ENCODE measurements at places on chromosomes 7 and 10.

DNA sequence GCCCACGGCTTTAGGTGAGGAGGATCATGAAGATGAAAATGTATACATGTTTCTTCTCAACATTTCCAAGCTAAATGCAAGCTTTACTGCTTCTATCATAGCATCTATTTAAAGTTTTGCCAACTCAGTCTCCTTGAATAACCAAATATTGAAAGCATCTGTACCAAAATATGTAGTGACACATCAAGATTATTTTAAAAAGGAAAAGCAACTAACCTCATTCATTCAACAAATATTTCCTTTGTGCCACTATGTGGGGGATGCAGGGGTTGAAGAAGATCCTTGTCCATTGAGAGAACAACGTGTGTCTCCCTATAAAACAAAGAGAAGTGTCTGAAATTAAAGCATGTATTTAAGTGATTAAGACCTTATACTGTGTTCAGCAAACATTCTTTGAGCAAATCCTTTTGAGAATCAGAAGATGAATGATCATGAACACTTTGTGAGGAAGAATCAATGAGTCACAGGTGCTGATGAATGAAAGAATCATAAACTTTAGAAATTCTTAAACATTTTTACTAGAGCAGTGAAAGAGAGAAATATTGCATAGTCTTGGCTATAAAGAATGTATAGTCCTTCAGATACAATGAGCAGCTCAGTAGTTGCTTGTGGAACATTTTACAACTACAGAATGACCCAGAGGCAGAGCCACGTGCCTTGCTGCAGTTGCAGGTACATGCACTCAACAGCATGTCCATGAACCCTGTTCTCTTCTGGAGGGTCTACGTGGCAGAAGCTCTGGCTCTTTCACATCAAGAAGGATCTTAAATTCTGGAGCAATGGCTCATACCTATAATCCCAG is 13.9 kb downstream of the TAS2R60 start:
- DNase-seq: no peak

DNA sequence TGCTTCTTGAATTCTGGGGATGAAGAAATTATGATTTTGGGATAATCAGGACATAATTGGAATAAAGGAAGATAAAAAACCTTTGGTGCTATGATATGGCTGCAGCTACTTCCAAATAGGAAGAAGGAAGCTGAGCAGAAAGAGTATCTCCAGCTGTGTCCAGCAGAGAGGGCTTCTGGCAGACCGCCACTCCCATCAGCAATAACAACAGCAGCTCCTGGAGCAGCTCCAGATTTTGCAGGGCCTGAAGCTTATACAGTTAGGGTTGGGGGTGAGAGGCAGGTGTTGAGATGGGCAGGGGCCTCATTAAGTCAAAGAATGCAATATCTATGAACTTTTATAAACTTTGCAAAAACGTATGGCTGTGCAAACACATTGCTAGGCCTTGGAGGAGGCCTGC is 62.3 kb downstream of the C10orf120 start:
- DNase-seq: no peak

DNA sequence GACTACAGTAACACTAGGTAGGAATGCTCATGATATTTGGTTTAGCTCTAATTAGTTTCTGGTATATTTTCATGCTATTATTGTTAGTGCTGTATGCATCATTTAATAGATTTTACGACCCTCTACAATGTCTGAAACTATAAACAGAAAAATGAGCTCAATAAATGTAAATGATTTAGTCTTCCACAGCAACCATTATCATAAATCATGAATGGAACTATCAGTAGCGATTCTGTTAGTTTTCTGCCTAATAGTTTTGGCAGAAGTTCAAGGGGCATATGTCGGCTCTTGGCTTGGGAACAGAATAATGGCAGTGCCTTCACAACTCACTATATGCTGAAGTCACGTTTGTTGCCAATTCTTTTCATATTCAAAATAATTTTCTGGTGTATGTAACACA is 494.8 kb downstream of the PARD3 start:
- no peak for DNase-seq

- DNase-seq: no peak
Observed at GRCh38 chr7:24653316-24654085, 80.2 kb downstream of the PALS2 start.

GRCh38 chr7:15998617-15999016 is 312.1 kb upstream of the MEOX2 start:
- DNase-seq: no peak

DNA sequence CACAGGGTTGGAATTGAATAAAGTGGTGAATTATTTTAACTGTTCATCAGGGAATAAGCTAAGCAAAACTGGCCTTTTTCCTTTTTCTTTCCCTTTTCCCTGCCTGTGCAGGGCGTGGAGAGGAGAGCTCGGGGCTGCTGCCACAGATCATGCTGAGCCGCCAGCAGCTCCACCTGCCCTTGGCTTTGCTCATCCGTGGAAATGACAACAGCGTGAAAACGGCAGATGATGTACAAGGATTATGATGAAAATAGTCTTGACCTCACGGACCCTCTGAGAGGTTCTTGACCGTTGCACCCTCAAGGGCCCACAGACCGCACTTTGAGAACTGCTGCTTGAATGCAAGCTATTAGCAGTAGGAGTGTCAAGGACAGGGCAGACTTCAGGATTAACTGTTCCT is 10.6 kb downstream of the PPP2R2D start:
- no peak for DNase-seq

DNA sequence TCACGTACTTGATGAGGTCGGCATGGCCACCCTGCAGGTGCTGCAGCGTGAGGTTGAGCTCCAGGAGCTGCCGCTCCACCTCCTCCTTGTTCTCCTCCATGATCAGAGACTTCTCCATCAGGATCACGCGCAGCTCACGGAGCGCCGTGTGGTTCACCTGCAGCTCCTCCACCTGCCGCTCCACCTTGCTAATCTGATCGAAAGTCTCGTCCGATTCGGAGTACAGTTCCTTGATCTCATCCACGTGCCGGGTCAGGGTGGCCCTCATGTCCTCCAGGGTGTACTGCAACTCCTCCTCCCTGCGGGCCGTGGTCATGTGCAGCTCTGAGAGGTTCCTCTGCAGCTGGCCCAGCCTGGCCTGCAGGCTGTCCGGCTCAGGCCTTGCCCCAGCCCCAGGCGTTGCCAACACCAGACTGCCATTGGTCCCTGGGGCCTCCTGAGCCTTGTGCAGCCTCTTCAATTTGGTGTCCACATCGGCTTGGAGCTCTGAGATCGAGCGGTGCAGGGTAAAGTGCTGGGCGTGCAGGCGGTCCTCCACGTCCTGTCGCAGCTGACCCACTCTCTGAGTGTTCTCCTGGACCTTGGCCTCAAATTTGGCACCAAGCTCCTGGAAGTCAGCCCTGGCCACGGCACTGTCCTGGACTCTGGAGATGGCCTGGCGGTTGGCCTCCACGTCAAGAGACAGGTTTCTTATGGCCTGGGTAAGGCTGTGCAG is 13.9 kb downstream of the MMRN2 start:
- no peak for DNase-seq

DNA sequence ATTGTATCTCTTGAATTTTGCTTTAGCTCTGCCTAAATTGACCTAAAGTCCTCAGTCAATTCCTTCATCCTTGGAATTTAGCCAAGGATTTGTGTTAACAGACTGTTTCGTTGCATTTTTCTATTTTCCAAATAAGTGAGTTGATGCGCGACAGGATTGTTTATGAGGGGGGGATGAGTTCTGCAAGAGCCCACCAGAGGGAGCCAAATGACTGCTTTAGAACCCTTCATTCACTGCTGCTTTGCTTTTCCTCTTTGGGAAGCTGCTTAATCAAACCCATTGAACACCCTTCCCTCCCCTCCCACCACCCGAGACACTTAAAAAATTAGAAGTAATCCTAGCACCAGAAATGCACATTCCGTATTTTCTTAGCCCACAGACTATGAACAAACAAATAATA is 33.7 kb upstream of the PTF1A start:
- DNase-seq: peak; percentile 76

- no peak for DNase-seq
Observed at GRCh38 chr7:38244516-38244915, 28.9 kb downstream of the TARP start.

GRCh38 chr10:131099028-131099726 is 212.3 kb downstream of the TCERG1L start:
- DNase-seq: no peak

DNA sequence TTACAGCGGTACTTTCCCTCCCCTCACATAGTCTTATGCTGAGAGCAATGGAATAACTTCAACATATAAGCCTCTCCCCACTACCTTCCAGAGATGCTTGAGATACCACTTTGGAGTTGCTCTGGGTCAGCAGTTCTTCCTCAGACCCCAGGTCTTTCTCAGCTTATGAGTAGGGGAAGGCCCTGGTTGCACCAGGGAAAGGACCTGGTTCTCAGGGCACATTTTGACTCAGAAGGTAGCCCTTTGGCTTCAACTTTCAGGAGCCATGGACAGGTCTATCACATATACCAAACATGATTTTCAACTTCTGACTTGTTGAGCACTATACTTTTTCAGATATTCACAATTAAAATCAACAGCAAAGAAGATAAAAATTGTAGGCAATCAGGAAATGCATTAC is 11.5 kb upstream of the FIGNL1 start:
- DNase-seq: no peak

GRCh38 chr10:7211857-7212577 is 198.8 kb downstream of the SFMBT2 start:
- DNase-seq: no peak

- DNase-seq: no peak
Observed at GRCh38 chr7:90266808-90267207, 21.8 kb downstream of the CFAP69 start.

- no peak for DNase-seq
Observed at GRCh38 chr10:33410096-33410859, 75.8 kb upstream of the NRP1 start.

- DNase-seq: no peak
Observed at GRCh38 chr7:142188154-142188553, 69.7 kb downstream of the PRSS58 start.

Data from mesendoderm (in vitro differentiated cells).